ENCODE measurements at places on chromosomes 1 and 21.
A peak's percentile ranks its signal among the peaks of the same experiment; 100 is the strongest.

DNA sequence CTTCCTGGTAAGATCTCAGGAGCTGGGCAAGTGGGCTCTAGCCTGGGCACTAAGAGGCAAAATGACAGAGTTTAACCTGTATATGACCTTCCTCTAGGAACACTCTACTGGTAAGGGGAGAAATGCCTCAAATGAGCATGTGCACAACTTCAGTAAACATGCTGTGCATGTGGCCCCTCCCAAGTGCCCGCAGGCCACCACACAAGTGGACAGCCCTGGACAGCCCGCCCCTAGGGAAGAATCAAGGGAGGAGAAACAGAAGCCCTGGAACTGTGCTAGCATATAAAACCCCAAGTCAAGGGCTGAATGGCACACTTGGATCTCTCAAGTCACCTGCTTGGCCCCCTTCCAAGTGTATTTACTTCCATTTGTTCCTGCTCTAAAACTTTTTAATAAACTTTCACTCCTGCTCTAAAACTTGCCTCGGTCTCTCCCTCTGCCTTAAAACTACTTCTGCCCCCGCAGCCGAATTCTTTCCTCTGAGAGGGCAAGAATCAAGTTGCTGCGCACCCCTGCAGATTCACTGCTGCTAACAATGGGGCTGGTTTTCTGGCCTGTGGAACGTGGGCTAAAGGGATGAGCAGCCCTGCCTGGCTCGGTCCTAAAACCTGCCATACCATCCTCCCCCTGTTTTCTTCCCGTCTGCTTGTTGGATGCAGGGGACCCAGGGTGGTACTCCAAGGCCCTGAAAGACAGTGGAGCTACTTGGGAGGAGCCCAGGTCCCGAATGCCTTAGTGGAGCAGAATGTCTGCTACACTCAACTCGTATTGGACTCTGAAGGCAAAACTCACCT, 93.5 kb downstream of the IER5 start:
- DNase-seq: no peak

- DNase-seq: peak; percentile 27
Measured at GRCh38 chr1:110829955-110830553, 42.9 kb upstream of the CD53 start.

GRCh38 chr1:203090421-203091198, 4.8 kb upstream of the MYOG start:
- DNase-seq: no peak

DNA sequence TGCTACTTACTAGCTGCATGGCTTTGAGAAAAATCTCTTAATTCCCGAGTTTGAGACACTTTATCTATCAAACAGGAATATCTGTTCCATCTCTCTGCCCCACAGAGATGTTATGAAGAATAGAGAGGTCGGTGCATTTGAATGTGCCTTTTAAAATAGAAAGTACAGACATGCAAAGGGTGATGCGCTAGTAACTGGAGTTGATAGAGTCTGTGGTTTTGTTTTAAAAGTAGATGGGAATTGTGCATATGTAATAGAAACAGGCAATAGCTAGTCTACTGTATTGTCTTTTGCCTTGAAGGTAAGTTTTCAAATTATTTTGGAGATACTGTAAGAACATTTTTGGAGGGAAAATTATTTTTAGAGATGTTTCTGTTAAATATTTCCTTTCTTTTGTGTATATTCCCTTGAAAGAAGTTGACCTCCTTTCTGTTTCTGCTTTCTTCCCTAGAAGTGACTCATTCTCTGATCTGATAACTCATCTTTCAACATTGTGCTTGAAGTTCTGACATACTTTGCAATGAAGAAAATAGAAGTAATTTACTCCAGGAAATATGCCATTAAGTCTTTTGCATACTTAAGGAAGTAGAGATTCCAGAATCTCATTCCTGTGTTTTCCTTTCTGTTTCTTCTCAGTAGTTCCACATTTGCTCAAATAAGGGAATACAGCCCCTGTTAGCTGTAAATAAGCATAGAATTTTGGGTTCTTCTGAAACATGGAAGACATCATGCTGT, 151.6 kb downstream of the SDCCAG8 start:
- no peak for DNase-seq

GRCh38 chr21:23131177-23131576, 2133.0 kb downstream of the NCAM2 start:
- DNase-seq: no peak

DNA sequence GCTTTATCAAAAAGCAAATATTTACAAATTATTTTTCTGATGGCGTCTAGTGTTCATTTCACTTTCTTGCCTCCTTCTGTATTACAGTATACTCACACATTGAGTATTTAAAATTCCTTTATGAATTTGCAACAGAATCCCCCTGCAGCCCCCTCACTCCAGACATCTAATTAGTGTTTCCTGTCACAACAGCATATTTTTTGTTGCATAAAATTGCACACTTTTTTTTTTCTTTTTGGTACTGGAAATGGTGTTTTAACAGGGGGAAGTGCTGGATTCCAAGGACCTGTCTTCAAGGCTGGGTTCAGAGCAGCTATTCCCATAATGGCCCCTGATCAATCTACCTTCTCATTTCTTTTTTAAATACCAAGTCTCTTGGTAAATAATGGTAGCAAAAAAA, 184.3 kb upstream of the HMCN1 start:
- DNase-seq: no peak

- DNase-seq: no peak
Measured at GRCh38 chr21:19048098-19048672, 644.6 kb upstream of the TMPRSS15 start.

- DNase-seq: no peak
Measured at GRCh38 chr21:34147792-34148418, 74.5 kb downstream of the MRPS6 start.

GRCh38 chr1:14561014-14561693, 37.3 kb upstream of the KAZN start:
- DNase-seq: no peak

DNA sequence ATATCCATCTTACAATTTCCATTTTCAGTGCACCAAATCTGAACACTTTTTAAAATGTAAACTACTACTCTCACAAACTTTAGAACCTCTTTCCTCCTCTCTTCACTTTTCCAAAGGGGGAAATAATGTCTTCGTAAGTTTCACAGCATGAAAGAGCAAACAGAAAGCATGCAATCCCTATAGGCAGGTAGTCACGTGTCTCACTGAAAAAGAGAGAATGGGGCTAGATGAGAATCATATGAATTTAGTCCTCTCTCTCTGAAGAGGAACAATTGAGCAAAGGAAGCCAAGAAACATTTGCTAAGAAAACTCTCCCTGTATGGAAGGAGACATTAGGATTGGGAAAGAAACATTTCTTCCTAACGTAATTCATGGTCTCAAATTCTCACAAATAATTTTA, 613.9 kb downstream of the PLA2G4A start:
- no peak for DNase-seq

GRCh38 chr21:37509802-37510393, 143.3 kb downstream of the DYRK1A start:
- no peak for DNase-seq

DNA sequence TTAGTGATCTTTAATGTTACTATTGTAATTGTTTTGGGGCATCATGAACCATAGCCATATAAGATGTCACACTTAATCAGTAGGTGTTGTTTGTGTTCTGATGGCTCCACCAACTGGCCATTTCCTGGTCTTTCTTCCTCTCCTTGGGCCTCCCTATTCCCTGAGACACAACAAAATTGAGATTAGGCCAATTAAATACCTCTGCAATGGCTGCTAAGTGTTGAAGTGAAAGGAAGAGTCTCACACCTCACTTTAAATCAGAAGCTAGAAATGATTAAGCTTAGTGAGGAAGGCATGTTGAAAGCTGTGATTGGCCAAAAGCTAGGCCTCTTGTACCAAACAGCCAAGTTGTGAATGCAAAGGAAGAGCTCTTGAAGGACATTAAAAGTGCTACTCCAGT, 30.7 kb downstream of the PPP2R5A start:
- DNase-seq: no peak

- DNase-seq: no peak
Measured at GRCh38 chr1:40407453-40407852, 33.9 kb downstream of the SMAP2 start.

DNA sequence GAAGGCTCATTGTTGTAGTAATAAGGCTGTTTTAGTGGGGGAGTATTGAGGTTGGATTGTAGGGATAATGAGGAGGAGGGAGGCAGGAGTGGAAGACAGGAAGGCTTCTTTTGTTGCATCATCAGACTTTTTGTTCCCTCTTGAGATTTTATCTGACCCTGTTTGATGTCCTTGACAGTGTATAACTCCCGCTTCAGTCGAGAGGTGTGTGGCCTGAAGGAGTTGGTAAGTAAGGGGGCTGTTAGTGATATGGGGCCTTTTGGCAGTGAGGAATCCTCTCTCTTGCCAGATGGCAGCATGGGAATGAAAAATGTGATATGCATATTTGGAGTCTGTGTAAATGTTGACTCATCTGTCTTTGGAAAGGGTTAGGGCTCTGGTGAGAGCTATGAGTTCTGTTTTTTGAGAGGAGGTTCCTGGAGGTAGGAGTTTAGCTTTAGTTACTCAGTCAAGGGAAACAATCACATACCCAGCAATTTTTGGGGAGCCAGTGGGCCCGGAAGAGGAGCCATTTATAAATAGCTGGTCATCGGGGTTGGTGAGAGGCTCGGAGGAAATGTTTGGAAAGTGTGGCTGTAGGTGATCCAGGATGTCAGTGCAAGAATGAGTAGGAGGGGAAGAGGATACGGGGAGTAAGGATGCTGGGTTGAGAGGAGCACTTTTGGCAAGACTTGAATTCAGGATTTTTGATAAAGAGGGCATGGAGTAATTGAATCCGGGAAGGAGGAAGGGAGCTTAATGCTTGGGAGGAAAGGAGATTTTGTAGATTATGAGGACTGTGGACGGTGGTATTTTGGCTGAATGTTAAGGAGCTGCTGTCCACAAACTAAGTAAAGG, 136.7 kb upstream of the ETV3 start:
- no peak for DNase-seq

- no peak for DNase-seq
Measured at GRCh38 chr1:17875882-17876280, 120.7 kb downstream of the ACTL8 start.

DNA sequence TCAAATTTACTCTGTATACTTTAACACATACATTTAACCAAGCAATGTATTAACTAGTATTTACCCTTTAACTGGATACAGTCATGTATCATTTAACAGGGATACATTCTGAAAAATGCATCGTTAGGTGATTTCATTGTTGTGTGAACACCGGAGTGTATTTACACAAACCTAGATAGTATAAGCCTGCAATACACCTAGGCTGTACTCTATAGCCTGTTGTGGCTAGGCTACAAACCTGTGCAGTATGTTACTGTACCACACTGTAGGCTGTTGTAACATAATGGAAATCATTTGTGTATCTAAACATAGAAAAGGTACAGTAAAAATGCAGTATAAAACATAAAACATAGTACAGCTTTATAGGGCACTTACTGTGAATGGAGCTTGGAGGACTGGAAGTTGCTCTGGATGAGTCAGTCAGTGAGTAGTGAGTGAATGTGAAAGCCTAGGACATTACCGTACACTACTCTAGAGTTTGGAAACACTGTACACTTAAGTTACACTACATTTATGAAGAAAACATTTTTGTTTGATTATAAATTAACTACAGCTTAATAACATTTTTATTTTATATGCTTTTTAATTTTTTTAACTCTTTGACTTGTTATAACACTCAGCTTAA, 21.3 kb downstream of the RGS4 start:
- DNase-seq: no peak

GRCh38 chr1:18526436-18527275, 45.9 kb downstream of the KLHDC7A start:
- no peak for DNase-seq

DNA sequence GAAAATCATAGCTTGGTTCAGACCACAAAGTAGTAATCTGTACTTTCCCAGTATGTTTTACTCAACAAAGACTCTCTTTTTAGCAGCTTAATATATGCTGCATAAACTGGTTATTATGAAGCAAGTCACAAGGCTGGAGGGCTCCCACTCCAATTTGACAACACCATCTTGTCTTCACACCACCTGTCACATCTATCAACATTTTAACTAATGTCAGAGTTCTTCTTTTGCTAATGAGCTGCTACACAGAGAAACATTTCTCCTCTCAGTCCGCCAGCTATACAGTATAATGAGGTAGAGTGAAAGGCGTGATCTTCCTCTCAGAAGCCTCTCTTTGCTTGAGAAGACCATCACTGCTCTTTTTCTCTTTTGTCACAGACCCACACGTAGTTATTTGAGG, 230.1 kb downstream of the BARHL2 start:
- DNase-seq: no peak

- DNase-seq: no peak
Measured at GRCh38 chr1:83497563-83497962, 501.4 kb downstream of the TTLL7 start.

GRCh38 chr1:42518908-42519307, 55.8 kb downstream of the CCDC30 start:
- DNase-seq: no peak

GRCh38 chr1:230120921-230121381, 53.9 kb downstream of the GALNT2 start:
- no peak for DNase-seq

DNA sequence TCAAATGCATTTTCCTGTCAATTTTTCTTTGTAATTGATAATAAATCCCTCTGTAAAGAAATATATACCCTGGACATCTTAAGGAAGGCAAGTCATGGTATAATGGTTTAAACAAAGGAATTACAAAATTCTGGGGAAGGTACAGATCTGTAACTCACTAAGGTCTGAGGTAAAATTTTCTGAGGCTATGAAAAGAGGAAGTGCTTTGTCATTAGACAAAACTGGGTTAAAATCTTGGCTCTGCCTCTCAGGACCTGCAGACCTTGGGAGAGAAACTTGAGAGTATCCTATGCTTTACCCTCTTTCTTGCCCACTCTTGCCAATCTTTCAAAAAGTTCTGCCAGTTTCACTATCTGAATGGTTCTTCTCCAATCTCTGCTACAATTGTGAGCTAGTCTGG, 26.8 kb upstream of the BEND5 start:
- no peak for DNase-seq

DNA sequence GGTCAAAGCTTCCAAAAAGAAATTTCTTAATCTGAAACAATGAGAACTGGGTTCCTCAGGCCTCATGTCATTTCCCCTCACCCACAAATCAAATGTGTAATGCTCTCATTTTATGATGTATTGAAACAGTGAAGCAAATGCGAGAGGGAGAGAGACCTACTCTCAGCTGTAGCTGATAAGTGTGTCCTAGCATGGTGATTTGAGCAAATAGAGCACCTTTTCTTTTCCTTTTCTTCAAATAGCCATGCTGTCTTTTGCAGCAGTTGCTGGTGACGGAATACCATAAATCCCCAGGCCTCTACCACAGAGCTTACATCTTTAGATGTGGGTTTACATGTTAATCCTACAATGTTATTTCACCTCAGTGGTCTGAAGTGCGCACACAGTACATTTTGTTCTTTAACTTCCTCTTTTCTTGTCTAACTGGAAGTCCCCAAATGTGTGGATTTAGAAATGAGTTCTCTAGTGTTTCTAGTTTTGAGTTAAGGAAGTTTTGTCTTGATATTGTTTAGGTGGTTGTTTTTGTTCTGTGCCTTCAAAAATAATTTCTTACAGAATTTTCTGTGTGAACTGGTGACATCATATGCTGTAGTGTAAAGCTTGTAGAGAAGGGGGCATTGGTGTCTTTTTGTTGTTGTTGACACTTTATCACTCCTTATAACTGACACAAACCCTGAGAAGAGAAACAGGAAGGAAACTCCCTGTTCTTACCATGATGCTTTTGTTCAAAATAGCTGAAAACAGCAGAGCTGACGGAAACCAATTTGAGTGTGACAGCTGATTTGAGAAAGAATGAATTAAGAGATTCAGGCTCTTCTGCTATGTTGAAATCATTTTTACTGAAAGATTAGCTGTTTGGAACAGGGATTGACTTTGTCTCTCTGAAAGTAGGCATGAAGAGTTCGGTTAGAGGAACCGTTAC, 12.2 kb downstream of the SMAP2 start:
- peak; percentile 83 for DNase-seq

All from CD4-positive, alpha-beta T cell treated with Interleukin-15 for 1 hour (primary cell).